ENCODE measurements at places on chromosomes 7 and 10.

DNA sequence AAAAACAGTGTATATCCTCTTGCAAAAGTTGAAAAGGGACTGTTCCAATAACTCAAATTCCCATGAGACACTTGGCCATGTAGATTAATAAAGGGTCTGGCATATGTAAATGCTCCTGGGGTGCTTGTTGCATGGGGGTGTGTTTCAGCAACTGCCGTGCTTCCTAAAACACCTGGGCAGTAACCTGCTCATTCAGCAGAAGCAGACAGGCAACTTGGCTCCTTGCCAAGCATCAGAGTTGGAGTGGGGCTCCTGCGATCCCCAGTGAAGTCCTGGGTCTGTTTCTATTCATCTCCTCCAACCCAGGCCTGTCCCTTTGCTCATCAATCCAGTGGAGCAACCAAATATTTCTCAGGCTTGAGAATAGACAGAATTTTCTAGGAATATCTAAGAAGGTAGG lies 42.2 kb upstream of the ADAM12 start:
- DNase-seq, result no peak

- DNase-seq, result no peak
These were observed 20.6 kb downstream of the HNRNPA2B1 start for GRCh38 chr7:26179826-26180497.

GRCh38 chr10:30116041-30116491 lies 56.7 kb upstream of the JCAD start:
- DNase-seq, result no peak

- DNase-seq, result peak; percentile 89
These were observed at the start of gene MYO1G for GRCh38 chr7:44978511-44979366. Gene MYO1G (minus strand): TSS chr7:44979015. CDS start chr7:44978961, 54 bp downstream.

DNA sequence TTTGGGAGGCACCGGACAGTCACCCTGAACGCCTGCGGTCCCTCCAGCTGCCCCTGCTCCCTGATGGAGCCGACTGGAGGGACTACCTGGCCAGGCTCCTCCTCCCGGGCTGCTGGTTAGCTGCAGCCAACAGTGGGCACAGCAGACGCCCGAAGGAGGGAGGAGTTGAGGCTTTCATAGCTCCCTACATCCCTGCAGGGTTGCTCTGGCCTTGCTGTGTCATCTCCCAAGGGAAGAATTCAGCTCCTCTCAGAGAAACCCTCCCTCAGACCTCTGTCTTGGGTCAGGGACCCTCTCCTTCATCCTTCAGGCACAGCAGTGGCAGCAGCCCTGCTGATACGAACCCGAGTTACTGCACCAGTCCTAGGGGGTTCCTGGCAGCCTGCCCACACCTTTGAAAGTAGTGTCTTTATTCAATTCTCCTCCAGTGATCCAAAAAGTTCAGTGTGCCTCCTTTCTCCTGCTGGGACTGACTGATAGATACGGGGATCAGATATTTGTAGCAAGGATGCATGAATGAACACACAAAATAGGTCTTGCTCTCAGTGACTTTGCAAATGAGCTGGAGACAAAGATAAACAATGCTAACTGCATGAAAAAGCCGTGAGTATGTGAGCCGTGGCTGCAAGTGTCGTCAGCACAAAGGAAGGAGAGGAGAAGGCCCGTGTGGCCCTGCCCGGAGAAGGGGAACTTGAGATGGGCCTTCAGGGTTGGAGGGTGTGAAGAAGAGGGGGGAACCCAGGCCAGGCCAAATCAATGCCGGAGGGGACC lies 136.6 kb downstream of the PRKAG2 start:
- DNase-seq, result no peak

GRCh38 chr7:82736633-82737032 lies 293.1 kb upstream of the CACNA2D1 start:
- no peak for DNase-seq

DNA sequence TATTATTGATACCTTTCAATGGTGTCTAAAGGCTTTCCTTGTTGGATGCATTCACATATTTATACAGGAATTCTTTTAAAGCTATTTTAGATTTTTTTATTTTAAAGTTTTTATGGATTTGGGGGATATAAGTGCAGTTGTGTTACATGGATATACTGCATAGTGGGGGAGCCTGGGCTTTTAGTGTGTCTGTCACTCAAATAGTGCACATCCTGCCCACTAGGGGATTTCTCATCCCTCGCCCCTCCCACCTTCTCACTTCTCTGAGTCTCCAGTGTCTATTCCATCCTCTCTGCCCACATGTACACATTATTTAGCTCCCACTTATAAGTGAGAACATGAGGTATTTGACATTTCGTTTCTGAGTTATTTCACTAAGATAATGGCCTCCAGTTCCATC lies 154.0 kb upstream of the MKI67 start:
- no peak for DNase-seq

GRCh38 chr10:66990143-66990830 lies 64.5 kb downstream of the LRRTM3 start:
- DNase-seq, result no peak

DNA sequence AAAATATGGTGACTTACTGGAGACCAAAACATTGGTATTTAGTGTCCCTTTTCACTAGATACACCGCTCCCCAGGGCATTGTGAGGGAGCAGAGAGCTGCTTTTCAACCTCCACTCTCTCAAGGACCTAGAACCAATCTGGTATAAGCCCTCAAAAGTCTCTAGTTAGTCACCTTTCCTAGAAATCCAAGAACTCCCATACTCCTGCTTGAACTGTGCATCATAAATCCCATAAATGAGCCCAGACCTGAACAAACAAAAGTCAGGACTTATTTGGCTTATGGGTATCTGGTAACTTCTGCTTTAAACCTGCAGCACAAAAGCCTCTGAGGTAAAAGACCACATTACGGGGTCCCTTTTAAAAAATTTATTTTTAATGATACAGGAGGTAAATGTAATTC lies 603.1 kb upstream of the LRRTM3 start:
- DNase-seq, result no peak

- DNase-seq, result no peak
These were observed 37.2 kb upstream of the BMPER start for GRCh38 chr7:33868166-33868565.

- no peak for DNase-seq
These were observed 34.0 kb downstream of the ANLN start for GRCh38 chr7:36423633-36424032.

- DNase-seq, result peak; percentile 66
These were observed 531 bp downstream of the IKZF1 start for GRCh38 chr7:50304911-50305582.

DNA sequence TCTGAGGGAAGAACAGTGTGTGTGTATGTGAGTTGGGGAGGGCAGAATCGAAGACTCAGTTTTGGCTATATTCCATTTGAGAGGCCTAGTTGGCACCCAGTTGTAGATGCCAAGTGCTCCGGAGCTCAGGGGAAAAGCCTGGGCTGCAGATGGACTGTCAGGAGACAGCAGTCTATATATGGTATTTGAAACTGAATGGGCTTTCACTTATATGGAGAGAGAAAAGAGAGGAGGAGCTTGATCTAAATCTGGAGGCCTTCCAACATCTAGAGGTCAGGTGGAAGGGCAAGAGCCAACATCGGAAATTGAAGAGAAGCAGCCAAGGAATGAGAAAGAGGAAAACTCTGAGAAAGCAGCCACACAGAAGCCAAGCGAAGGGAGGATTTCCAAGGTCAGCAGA lies 350.8 kb upstream of the BMPER start:
- no peak for DNase-seq

- DNase-seq, result no peak
These were observed 143.2 kb downstream of the REEP3 start for GRCh38 chr10:63664341-63664885.

- no peak for DNase-seq
These were observed 59.5 kb upstream of the PRPS1L1 start for GRCh38 chr7:18087026-18087686.

GRCh38 chr10:21238717-21239116 lies 286.8 kb downstream of the SKIDA1 start:
- DNase-seq, result no peak

- no peak for DNase-seq
These were observed 70.9 kb upstream of the MGMT start for GRCh38 chr10:129396021-129396722.

DNA sequence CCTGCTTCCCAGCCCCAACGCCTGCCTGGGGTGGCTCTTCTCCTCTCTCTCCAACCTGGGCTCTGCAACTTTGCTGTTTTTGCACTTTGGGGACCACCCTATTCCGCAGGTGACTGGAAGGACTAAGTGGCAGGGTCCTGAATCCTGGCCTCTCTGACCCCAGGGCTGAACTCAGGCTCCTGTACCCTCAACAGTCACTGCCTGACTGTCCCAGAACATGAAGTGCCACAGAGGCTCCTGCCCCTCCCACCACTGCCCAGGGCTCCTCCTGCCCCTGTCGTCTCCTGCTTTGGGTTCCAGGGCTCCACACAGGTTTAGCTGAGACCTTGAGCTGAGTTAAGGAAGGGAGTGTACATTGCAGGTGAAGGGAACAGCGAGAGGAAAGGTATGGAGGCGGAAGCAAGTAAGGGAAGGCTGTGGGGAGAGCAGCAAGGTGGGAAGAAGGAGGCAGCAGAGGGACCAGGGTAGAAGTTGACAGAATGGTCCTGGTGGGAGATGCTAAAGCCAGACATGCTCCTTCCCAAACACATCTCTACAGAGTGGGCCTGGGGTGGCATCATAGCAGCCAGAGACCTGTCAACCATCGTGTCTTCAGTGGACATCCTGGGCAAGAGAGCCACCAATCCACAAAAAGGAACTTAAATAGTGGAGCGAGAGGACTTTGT lies 5.7 kb upstream of the GRID1 start:
- no peak for DNase-seq

- no peak for DNase-seq
These were observed 50.5 kb upstream of the STARD3NL start for GRCh38 chr7:38127216-38128207.

GRCh38 chr10:62907470-62908212 lies 91.5 kb upstream of the EGR2 start:
- no peak for DNase-seq

DNA sequence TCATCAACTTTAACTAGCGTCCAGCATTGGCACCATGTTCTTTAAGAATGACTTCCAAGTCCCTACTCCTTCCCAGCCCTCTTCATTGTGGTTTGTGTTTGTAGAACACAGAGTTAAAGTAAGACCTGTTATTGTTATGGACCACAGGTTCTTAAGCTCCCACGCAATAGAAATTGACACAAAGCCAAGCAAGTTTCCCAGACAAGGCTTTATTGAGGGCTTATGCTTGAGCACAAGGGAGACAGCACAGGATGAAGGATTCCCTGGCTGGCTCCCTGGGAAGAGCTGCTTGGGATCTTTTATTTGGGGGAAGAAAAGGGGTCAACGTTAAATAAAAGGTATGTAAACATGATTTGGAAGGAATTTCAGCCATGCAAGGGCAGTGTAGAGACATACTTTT lies 44.3 kb upstream of the PRKCQ start:
- no peak for DNase-seq

GRCh38 chr7:100585511-100586265 lies at the start of gene LRCH4:
Gene LRCH4 (minus strand): TSS chr7:100586129. CDS start chr7:100586100, 29 bp downstream.
- DNase-seq, result peak; percentile 36

DNA sequence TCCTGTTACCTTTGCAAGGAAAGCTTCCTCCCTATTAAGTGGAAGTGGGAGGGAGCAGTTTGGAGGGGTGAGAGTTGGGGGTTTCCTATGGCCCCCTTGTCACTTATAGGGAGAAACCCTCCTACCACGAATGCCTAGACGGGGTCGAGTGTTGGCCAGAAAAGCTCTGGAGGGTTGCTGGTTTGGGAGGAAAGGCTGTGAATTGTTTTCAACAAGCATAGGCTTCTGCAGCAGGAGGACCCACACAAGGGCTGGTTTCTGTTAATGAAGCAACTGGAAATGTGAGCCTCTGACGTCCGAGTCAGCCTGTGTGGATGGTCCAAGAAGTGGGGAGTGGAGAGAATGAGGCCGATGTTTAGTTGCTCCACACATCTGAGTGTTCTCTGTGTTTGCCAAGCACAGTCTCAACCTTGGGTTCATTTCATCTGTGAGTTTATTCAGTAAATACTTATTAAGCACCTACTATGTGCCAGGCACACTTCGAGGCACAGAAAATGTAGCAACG lies 37.3 kb upstream of the LEP start:
- no peak for DNase-seq

GRCh38 chr7:78355834-78356233 lies 557.3 kb downstream of the PHTF2 start:
- DNase-seq, result no peak

- no peak for DNase-seq
These were observed 140.9 kb downstream of the DNAJB6 start for GRCh38 chr7:157477550-157478212.

DNA sequence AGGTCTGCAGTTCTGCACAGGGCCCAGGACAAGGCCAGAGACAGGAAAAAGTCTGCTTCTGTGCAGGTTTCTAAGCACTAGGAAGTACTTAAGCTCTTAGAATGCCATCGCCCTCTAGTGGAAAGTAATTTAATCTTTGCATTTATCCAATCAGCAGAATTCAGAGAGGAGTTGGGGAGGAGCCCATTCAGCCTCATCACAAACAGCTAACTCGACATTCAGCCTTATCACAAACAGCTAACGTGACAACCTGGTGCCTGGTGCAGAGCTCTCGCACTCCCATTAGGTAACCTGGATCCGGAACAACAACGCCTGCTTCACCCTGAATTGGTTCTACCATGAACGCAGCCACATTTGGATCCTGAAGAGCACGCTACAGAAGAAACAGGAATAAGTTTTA lies 15.2 kb downstream of the OAT start:
- DNase-seq, result no peak

DNA sequence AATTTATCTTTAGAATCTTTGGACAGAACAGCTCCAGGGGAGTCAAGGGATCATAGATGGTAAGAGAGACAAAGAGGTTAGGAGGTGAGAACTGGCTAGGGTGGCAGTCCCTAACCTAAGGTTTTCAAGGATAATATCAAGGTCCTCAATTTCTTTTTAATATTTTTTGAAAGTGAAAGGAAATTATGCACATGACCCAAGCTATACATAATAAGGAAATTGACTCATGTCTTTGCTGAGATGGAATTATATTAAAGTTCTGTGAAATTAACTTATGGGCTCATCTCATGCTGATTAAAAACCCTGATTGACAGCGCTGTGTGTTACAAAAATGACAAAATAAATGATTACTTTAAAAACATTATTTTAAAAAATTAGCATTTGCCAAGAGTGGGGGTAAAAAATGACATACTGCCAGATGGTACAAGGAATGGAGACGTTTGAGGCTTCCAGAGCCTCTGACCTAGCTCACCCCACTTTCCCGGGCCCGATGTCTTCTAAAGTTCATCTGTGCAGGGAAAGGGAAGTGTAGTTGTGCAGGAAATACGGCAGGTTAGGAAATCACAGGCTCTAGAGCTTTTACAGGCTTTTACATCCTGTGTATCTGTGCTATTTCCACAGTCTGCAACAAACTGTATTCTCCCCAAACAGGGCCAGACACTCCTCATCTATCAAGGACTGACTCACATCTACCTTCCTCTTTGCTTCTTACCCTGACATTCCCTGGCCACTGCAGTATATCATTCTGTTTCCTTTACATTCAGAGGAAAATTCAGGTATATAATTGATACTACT lies 185.6 kb upstream of the PRSS58 start:
- no peak for DNase-seq
